ENCODE measurements at places on chromosomes 4 and X.

GRCh38 chr4:179748837-179749236 lies 2306.6 kb upstream of the AGA start:
- peaks cover 10% of the 10 kb centered on the region for H3K4me1 ChIP-seq
- no peak overlapping the region for H3K27ac ChIP-seq
- H3K36me3 ChIP-seq, result no peaks in the 10 kb centered on the region
- no peak overlapping the region for H3K4me3 ChIP-seq
- DNase-seq, result no peak

- H3K36me3 ChIP-seq, result no peaks in the 10 kb centered on the region
- H3K4me1 ChIP-seq, result peaks cover 19% of the 10 kb centered on the region
- H3K27ac ChIP-seq, result no peak overlapping the region
- H3K27me3 ChIP-seq, result no peaks in the 10 kb centered on the region
- H3K4me3 ChIP-seq, result no peak overlapping the region
Observed at GRCh38 chrX:264634-265455, 16.3 kb upstream of the PLCXD1 start.

DNA sequence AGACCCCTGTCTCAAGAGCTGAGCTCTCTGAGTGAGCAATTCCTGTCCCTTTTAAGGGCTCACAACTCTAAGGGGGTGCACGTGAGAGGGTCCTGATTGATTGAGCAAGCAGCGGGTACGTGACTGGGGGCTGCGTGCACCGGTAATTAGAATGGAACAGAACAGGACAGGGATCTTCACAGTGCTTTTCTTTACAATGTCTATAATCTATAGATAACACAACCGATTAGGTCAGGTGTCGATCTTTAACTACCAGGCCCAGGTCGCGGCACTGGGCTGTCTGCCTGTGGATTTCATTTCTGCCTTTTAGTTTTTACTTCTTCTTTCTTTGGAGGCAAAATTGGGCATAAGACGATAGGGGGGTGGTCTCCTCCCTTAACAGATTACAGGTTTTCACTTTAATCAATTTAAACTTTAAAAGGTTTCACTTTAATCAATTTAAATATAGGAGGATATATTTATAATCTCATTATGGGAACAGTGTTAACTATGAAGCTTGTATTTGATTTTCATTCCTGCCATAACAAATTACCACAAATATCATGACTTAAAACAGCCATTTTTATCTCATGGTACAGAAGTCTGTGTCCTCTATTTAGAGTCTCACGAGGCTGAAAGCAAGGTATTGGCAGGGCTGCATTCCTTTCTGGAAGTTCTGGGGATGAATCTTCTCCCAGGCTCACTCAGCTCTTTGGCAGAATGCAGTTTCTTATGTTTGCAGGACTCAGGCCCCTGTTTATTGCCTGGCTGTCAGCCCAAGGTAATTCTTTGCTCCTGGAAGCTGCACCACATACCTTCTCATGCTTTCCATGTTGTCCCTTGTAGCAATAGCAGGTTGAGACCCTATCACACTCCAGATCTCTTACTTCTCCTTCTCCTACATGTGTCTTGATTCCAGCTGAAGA lies 5.2 kb downstream of the SPATA4 start:
- H3K4me3 ChIP-seq, result no peak overlapping the region
- H3K27me3 ChIP-seq, result no peaks in the 10 kb centered on the region
- DNase-seq, result peak; percentile 6
- H3K27ac ChIP-seq, result no peak overlapping the region

DNA sequence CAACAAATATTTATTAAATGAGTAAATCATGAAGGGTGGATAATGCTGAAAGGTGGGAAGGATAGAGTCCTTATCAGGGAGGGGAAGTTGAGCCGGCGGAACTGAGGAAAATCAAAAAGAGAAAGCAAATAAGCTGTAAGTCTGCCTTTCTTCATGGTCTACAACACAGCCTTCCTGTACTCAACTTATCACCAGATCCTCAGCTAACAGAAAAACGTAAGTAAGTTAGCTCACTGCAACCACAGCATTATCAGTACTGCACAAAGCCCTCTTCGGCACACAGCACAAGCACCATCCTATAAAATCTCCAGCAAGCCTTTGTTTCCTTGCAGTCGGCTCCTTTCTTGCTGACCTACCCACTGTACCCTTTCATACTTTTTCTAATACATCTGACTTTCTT lies 70.3 kb downstream of the CRMP1 start:
- no peak for DNase-seq
- H3K27ac ChIP-seq, result no peak overlapping the region
- H3K27me3 ChIP-seq, result no peaks in the 10 kb centered on the region
- H3K4me1 ChIP-seq, result no peaks in the 10 kb centered on the region

DNA sequence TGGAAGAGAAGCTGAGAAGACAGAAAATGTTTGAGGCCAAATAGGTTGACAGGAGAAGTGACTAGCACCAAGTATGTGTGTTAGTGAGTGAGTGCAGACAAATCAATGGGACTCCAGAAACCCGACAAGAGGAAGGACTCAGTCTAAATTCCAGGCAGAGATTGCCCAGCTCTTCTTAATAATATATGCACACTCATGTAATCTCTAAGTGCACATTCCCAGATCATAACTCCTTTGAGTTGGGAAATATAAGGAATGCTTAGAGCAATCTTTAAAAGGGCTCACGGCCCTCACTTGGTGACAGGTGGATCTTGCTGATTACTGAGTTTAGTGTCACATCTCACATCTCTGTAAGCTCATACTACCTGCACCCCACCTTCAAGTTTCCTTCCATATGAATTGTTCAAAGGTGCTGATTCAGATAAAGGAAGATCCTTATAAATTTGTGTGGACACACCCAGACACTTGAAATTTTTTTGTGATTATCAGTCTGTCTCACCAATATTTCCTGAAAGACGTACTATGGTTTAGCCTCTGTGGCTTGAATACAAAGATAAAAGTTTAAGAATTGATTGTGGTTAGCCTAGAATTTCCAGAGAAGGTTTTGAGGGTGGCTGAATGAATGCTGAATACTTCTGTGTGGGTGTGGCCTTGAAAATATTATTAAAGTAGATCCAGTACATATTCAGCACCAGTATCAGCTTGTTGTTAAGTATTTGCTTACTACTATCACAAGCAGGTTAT lies 205.1 kb upstream of the UGT8 start:
- peaks cover 4% of the 10 kb centered on the region for H3K4me1 ChIP-seq
- no peak overlapping the region for H3K27ac ChIP-seq
- DNase-seq, result no peak
- H3K4me3 ChIP-seq, result no peak overlapping the region
- no peaks in the 10 kb centered on the region for H3K27me3 ChIP-seq

DNA sequence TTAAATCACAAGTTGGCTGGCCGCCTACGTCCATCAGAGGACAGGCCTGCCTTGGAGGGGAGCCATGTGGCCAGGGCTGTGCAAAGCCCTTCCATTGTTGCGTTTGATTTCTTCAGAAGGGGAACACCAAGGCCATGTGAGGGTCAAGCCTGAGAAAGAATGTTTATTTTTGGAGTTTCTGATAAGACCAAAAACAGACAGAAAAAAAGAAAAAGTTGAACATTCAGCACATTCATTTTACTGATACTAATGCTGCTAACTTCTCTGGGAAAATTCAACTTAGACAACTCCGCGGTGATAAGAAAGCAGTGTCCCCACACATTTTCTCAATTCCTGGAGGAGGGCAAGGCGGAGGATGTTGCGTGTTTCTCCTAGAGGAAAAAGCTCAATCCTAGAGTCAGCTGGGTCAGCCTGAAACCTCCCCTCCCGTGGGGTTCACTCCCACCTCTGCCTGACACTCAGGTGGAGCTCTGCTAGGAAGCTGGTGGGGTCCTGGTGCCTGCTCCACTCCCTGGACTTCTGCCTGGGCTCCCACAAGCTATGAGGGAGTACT lies 63.5 kb downstream of the ANAPC4 start:
- H3K27me3 ChIP-seq, result no peaks in the 10 kb centered on the region
- peaks cover 8% of the 10 kb centered on the region for H3K4me1 ChIP-seq
- peak overlapping the region; percentile 52 for H3K27ac ChIP-seq
- peak; percentile 19 for DNase-seq
- H3K4me3 ChIP-seq, result no peak overlapping the region

DNA sequence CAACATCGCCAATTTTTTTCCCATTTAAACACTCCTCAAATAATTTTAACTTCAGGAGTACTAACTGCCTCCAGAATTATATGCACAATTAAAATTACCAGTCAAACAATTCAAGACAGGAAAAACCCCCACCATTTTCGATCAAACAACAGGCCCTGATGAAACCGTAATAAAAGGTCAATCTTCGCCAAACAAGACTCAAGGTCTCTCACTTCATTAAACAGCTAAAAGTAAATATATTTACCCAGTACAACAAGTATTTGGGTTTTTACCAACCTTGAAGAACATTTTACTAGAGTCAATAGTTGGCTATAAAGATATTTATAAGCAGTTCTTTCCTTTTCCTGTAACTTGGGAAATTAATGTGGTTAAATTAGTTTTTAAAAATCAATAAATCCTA lies 28.3 kb downstream of the RFC1 start:
- no peak overlapping the region for H3K4me3 ChIP-seq
- no peaks in the 10 kb centered on the region for H3K4me1 ChIP-seq
- H3K36me3 ChIP-seq, result no peaks in the 10 kb centered on the region
- no peaks in the 10 kb centered on the region for H3K27me3 ChIP-seq
- no peak overlapping the region for H3K27ac ChIP-seq

DNA sequence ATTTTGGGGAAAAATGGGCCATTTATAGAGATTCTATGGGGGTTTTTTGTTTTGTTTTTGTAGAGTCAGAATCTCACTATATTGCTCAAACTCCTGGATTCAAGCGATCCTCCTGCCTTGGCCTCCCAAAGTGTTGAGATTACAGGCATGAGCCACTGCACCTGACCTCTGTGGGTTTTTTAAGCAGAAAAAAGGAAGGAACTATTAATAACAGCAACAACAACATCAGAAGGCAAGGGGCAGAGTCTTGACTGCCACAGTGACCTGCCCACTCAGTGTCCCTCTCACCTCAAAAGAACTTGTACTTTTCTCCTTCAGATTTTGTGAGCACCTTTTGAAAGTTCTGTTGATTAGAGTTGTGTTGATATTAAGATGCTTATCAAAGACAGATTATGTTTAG lies 48.1 kb downstream of the FNIP2 start:
- H3K4me3 ChIP-seq, result no peak overlapping the region
- no peak for DNase-seq
- H3K36me3 ChIP-seq, result no peaks in the 10 kb centered on the region
- H3K27ac ChIP-seq, result no peak overlapping the region
- no peaks in the 10 kb centered on the region for H3K27me3 ChIP-seq
- peaks cover 45% of the 10 kb centered on the region for H3K4me1 ChIP-seq

GRCh38 chr4:77994194-77994721 lies 62.9 kb upstream of the FRAS1 start:
- no peak overlapping the region for H3K4me3 ChIP-seq
- H3K27me3 ChIP-seq, result no peaks in the 10 kb centered on the region
- H3K27ac ChIP-seq, result no peak overlapping the region
- H3K36me3 ChIP-seq, result no peaks in the 10 kb centered on the region

DNA sequence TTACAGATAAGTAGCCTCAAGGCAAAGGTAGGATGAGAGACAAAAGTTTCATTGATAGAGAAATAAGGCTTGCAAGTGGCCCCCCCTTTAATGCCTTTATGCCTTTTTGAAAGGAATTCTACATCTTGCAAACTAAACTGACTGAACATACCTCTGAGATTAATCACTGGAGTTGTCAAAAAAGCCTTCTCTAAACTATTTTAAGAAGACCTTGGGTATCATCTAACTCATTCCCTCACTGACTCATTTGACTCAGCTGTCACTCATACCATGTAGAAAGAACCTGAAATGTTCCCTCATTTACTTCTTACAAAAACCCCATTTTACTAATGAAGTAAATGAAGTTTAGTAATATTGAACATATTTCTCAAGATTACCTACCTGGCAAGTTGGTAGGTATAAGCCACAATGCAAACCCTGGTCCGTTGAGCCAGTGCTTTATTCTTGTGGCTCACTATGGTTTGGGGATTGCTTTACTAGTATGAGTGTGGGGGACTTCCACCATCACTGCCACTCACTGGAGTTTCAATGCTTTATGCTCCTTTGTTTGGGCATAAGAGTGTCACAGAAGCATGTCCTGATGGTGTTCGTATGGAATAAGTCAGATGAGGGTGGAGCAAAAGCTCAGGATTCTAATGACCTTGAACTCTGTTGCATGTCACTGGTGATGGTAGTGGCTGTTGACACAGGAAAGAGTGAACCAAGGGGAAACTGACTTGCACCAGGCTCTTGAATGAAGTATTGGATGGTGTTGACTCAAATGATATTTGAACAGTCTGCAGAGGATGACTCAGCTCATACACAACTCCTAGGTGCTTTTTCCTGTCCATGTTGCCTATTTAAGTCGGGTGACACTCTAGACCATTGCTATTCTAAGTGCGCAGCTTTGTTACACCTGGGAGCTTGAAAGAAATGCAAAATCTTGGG lies 305.5 kb upstream of the EMCN start:
- H3K27me3 ChIP-seq, result no peaks in the 10 kb centered on the region
- H3K27ac ChIP-seq, result no peak overlapping the region
- DNase-seq, result no peak
- H3K36me3 ChIP-seq, result no peaks in the 10 kb centered on the region
- H3K4me1 ChIP-seq, result no peaks in the 10 kb centered on the region

- H3K36me3 ChIP-seq, result no peaks in the 10 kb centered on the region
- no peaks in the 10 kb centered on the region for H3K27me3 ChIP-seq
- H3K27ac ChIP-seq, result no peak within 1 kb of the TSS
- DNase-seq, result peak; percentile 39
- peaks cover 19% of the 10 kb centered on the region for H3K4me1 ChIP-seq
- H3K4me3 ChIP-seq, result peak within 1 kb of the TSS; percentile 33
Observed at GRCh38 chr4:82561786-82562563, at the start of gene TMEM150C. Gene TMEM150C (minus strand): TSS chr4:82561988. CDS start chr4:82504657, 57,331 bp downstream.

- no peaks in the 10 kb centered on the region for H3K27me3 ChIP-seq
- no peak for DNase-seq
- no peaks in the 10 kb centered on the region for H3K4me1 ChIP-seq
- H3K4me3 ChIP-seq, result no peak overlapping the region
Observed at GRCh38 chr4:19803406-19803805, 448.3 kb upstream of the SLIT2 start.

DNA sequence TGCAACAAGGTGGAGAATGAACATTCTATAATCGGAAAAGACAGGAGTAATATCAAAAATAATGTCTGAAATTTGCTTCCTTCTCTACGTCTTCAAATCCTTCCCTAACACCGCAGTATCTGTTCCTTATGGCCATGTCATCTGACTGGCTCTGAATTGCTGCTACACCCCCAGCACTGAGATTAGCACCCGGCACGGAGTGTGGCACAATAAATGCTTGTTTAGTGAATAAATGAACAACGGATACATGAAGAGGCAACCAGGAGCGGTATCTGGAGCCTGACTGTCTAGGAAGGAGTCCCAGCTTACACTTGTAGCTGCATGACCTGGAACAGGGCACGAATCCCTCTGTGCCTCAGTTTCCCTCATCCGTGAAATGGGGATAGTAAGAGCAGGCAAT lies 164.3 kb downstream of the AFAP1 start:
- DNase-seq, result no peak
- H3K4me1 ChIP-seq, result peaks cover 16% of the 10 kb centered on the region
- no peak overlapping the region for H3K4me3 ChIP-seq
- H3K27me3 ChIP-seq, result no peaks in the 10 kb centered on the region
- no peak overlapping the region for H3K27ac ChIP-seq

- no peak overlapping the region for H3K4me3 ChIP-seq
- no peak overlapping the region for H3K27ac ChIP-seq
- DNase-seq, result no peak
- H3K36me3 ChIP-seq, result no peaks in the 10 kb centered on the region
Observed at GRCh38 chrX:7993873-7994272, 66.7 kb upstream of the PNPLA4 start.
